Ureter (tissue), 1 donor: ENCODE measurements at places on chromosomes 13 and 19. TPM values are rescaled to one million over a fixed set of nuclear protein-coding genes. Genes with fewer than 3 reads are reported as not detected.

The PRR19 gene
- 1.6 TPM for total RNA-seq

The PGLYRP1 gene
- total RNA-seq: not detected

DNA sequence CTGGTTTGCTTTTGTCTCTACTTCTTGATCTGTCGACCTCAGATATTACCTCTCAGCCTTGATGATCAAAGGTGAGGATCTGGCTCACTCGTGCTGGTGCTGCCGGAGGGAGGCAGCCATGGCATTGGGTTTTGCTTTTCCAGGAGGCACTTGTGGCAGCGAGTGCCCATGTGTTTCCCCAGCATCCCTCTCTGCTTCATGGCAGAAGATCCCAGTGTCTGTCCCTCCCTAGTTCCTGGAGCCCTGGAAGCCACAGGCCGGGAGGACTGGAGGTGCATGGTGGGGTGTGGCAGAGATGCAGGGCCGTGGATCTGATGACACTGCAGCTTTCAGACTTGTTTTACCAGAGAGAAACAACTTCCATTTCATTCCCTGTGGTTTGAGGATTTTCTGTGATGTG, 47.5 kb downstream of the ANKRD10 start:
- DNase-seq: no peak

DNA sequence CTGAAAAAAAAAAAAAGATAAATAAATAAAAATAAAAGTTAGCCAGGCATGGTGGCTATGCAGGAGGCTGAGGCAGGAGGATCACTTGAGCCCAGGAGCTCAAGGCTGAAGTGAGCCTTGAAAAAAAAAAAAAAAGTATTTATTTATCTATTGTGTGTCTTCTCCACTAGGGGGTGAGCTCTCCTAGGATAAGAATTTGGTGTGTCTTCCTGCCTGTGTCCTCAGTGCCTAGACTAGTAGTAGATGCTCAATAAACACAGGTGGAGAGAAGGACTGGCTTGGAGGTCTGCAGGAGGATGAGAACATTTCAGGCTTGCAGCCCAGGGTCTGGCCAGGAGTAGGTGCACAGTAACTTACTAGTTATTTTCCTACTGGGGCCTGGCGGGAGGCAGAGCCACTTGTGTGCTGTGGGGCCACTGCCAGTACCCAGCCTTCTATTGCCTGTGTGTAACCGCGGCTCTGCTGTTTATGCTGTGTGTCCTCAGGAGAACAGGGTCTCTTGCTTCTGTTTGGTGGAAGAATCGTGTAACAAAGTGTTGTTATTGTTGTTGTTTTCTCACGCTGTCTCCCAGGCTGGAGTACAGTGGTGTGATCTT, 5.4 kb downstream of the LMTK3 start:
- no peak for DNase-seq

- no peak for DNase-seq
These were observed 758 bp upstream of the CACNG7 start for GRCh38 chr19:53908106-53908934.

DNA sequence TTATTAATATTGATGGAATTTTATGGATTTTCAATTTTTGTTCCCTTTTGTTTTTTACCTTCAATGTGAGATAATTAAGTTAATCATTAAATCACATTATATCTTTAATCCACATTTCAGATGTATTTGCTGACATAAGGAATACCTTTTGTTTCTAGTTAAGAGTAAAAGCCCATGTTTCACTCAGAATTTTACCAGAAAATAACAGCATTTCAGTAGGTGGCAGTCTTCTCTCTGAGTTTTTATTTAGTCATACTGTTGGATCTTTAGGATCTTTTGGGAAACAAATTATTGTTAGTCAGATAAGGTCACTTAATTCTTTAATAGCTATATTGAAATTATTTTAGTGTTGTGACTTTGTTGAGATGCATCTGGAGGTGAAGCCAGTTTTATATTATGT, 67.9 kb downstream of the NDFIP2 start:
- DNase-seq: no peak

DNA sequence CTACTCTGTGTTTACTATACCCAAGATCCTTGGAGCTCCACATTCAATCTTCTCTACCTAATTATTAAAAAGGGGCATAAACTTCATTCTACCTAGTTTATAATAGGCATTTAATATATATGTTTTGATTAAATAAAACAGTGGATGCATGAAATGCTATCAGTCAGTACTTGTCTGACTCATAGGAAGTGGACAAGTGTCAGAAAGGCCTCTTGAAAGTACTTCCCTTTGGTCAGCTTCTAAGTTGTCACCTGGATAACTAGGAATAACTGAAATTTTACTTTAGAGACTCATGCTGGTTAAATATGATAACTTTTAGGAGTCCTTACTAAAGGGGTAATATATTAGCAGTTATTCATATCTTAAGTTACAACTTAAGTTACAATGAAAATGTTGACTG, 329.8 kb downstream of the KLF5 start:
- DNase-seq: no peak

- no peak for DNase-seq
These were observed 3.3 kb downstream of the KLK8 start for GRCh38 chr19:50998061-50998460.

- no peak for DNase-seq
These were observed 199.0 kb downstream of the GGACT start for GRCh38 chr13:100389617-100390016.

DNA sequence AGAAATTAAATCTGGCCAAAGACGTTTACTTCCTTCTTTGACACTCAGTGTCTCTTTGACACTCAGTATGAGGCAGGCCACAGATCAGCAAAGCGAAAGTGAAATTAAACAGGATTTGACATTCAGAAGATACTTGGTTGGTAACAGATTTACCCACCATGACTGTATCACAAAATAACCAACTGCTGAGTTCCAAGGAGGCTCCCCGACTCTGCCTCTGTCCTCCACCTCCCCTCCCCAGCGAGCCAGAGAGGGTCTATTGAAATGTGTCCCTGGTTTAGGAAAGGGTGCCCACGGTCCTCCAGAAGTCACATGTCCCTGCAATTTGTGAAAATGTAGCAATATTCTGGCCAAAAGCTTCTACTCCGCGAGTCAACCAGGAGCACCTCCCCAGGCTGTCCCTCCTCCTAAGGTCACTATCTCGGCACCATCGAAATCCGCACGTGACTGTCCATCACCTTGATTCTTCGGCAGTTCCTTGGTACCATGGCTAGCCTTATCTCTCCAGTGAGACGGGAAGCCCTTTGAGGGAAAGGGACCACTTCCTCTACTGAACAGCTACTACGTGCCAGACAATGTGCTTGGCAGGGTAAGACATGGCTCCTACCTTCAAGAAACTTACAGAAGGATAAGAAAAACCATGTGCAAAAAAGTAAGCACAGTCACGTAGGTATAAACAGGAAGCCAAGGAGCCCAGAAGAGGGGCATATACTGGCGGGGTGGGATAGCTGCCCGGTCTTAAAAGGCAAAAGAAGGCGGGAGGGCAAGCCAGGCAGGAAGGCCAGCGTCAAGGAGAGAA, 1.5 kb downstream of the N4BP2L1 start:
- DNase-seq: no peak

DNA sequence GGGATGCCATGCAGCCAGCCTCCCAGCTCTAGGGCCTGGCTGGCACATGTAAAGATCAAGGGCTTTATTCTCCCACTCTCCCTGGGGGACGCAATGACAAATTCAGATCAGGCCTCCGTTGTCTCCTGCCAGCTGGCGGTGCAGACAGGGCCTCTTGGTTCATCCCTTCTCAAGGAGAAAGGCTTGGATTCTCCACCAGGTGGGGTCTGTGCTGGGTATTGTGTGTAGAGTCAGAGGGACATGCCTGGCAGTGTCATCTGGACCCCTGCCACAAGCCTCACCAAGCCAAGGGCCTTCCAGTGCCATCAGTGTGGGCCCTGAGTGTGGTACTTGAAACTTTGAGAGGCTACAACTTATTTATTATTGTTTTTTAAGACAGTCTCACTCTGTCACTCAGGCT, 8.4 kb upstream of the PTPRS start:
- no peak for DNase-seq

DNA sequence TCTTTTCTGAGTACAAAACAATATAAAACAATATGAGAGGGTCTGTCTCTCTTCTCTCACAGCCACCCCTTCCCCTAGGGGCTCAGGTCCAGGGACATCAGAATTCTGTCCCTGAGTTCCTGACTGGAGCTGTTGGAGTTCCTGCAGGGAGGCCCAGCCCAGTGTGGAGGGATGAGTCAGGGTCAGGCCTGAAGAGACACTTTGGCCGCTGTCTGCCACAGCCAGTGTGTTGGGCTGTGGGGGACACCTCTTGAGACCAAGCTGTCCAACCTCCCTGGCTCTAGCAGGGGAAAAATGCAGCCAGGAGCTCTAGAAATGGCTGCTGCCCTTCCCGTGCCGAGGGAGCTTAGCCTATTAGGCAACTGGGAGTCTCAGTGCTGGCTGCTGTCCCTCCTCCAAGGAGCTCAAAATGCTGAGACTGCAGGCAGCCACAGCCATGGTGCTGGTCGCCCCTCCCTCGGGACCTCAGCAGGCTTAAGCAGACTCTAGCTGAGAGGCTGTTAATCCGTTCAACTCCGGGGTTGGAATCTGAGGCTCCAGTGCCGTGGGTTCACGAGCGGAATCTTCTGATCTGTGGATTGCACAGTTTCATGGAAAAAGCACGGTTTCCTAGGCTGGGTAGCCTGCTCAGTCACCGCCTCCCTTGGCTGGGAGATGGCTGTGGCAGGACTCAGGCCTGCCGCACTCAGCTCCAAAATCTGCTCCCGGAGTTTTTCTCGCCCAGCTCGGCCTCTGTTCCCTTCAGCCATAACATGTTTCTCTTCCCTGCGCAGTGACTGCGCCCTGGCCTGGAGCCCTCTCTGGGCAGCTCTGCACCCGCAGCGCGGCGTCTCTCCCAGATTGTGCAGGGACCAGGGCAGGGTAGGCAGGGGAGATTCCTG, 3.8 kb upstream of the ZNF626 start:
- no peak for DNase-seq

GRCh38 chr13:85806553-85807175, 7.4 kb upstream of the SLITRK6 start:
- DNase-seq: no peak

- DNase-seq: no peak
These were observed 739 bp downstream of the EIF3G start for GRCh38 chr19:10118960-10119359.

DNA sequence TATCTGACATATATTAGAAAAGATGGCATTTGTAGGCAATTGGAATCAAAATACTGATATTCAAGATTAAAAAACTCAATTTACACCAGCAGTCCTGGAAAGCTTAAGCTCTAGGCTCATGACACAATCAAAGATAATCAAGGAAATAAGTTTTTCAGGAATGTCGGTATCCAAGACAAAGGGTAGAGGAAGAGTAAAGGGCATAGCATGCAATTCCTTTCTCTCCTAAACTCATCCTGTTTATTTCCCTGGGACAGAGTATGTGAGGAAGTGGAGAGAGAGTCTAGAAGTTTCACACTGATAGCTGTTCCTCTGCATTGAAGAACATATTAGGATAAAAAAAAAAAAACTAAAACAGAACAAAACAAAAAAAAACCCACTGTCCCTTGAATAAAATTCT, 2452.1 kb downstream of the PCDH9 start:
- DNase-seq: no peak

- DNase-seq: no peak
These were observed 10.9 kb downstream of the GARRE1 start for GRCh38 chr19:34265221-34265650.

- DNase-seq: no peak
These were observed 56.3 kb downstream of the PSG3 start for GRCh38 chr19:42683917-42684513.

DNA sequence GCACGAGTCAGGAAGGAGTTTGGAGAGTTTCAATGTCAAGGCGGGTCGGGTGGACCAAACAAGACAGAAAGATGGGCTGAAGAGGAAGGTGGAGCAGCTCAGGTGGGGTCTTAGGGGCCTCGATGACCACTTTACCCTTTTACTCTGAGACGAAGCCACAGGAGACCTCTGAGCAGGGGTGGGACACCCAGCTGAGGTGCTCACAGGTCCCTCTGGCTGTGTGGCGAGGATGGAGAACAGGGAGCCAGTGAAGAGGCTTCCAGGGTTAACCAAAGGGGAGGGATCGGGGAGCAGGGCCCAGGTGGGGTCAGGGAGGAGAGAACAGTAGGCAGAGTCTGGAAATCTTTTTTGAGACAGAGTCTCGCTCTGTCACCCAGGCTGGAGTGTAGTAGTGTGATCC, 2.0 kb upstream of the CCER2 start:
- DNase-seq: no peak

DNA sequence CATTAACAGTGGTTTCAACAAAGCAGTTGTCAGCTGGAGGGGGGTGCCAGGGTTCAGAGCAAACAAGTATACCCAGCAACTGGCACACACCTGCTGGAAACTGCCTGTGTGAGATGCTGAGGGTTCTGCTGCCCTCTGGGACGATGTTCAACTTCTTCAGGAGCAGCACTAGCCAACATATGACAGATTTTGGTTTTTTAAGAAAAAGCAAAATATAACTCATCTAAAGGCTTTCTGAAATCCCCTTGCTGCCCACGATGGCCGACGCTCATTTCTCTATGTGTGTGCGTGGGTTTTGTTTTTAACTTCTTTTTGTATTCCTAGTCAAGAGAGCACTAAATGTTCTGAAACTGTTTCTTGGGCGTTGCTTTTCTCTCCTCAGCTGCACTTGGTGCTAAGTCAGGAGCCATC, 79.9 kb downstream of the MRPL57 start:
- no peak for DNase-seq

DNA sequence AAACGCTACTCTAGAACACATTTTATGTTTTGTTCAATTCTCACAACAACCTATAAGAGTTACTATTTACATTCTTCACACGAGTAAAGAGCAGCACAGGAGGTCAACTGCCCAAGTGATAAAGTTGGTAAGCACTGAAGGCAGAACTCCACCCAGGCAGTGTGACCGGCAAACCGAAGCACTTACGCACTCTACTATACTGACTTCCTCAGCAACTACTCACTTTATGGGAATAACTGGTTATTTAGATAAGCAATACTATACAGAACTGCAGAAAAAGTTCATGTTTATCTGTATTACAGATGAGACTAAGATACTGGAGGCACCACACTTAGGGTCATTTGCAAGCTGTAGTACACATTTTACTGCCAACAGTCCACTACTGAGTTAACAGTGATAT, 28.8 kb downstream of the FOXO1 start:
- DNase-seq: no peak

- no peak for DNase-seq
These were observed 2.6 kb upstream of the DHRS12 start for GRCh38 chr13:51806566-51806965.

DNA sequence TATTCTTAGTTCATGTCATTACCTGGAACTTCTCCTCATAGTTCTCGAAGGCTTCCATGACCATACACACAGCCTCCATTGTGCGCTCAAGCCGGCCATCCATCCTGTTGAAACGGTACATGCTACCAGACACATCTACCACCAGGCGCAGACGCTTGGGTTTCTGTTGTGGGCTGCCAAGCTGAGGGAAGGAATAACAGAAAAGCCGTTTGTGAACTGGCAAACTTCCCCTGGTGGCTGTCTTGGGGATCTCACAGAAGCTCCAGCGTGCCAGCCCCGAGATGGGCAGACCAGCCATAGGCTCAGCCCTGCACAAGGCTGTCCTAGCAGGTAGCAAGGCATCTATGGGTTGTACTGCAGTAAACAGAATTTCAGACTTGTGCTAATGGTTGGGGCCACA, 130.1 kb downstream of the RGCC start:
- no peak for DNase-seq
